Urinary bladder (tissue), 4 donors: ENCODE measurements at places on chromosomes 3 and 15. TPM values are rescaled to one million over a fixed set of nuclear protein-coding genes. Genes with fewer than 3 reads are reported as not detected.

Gene GRM2
- total RNA-seq, result 0.32 TPM

Gene P2RY14
- total RNA-seq, result 2.6 TPM

Gene TMEM45A
- total RNA-seq, result 78.8 TPM

DNA sequence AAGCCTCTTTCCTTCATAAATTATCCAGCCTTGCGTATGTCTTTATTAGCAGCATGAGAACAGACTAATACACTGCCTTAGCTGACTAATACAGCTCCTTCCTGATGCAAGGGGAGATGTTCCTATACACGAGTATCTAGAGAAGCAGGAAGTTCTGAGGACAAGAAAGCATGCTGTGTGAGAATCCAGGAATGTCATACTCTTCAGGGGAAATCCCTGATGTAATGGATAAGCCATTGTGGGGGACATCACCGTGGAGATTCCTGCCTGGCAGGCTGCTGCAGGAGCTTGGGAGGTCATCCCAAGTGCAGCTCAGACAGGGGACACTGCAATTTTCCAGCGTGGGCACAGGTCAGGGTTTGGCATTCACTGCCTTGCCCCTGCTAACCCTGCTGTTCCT is 476.9 kb downstream of the NR2F2 start:
- DNase-seq, result no peak

DNA sequence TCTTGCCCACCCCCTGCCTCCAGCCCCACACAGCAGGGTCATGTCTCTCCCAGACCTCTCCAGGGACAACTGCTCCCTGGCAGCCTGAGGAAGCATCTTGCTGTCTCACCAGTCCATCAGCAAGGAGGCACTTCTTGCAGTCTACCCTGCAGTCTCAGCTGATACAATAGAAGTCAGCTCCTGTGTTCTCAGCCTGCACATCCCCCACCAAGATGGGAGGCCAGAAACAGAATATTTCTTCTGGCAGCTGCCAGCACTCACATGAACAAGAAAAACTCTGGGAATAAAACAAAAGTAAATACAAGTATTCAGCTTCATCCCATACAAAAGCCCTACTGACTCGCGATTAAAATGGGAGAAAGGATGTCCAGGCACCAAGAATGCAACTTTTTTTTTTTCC is 457.4 kb upstream of the PROK2 start:
- no peak for DNase-seq

DNA sequence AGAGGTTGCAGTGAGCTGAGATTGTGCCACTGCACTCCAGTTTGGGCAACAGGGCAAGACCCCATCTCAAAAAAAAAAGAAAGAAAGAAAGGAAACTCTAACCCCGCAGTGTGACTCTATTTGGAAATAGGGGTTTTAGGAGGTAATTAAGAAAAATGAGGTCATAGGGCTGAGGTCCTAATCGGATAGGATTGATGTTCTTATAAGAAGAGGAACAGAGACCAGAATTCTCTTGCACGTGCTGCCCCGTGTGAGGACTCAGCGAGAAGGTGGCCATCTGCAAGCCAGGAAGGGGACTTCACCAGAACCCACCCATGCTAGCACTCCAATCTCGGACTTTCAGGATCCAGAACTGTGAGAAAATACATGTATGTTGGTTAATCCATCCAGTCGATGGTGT is 25.8 kb downstream of the KLHL6 start:
- DNase-seq, result no peak

Gene CAPN3
- 8.6 TPM for total RNA-seq
